ENCODE measurements at places on chromosomes 4 and X.

DNA sequence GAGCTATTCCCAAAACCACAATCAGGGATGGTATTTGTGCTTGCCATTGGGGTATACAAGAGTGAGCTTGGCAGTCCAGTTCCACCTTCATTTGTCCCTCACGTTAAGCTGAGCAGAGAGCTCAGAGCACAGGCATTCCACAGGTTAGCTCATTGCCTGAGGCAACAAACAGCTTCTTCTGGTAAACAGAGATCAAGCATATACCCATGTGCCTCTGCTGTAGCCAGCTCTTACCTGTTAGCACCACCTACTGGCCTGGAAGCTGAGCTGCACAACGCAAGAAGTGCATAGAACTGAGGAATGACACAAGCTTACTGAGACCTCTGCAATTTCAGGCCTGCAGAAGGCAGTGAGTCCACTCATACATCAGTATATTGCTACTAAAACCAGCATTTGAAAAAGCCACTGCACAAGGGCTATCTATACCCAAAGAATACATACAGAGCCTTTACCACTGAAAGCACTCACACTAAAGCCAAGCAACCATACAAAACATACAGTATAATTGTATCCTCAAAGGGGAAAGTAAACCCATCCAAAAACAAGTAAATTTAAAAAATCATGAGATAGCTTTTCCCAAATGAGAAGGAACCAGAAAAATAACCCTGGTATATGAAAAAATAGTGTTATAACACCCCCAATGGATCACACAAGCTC, 258.3 kb upstream of the GABRA2 start:
- no peak for DNase-seq

DNA sequence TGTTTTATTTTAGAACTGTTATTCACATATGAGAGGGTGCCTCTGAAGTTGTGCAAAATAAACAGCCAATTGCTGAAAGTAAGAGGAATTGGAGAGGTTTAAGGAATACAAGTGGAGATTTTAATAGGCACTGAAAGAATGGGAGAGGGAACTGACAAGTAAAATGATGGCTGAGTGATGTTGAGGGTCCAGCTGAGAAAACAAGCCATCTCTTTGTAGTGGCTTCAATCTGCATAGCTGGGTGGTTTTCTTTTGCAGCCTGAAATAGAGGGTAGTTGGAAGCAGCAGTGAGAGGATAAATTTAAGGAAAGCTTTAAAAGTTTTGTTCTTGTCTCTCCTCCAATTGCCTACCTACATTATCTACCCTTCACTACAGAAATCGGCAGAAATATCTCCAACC, 106.7 kb upstream of the DGKK start:
- no peak for DNase-seq

DNA sequence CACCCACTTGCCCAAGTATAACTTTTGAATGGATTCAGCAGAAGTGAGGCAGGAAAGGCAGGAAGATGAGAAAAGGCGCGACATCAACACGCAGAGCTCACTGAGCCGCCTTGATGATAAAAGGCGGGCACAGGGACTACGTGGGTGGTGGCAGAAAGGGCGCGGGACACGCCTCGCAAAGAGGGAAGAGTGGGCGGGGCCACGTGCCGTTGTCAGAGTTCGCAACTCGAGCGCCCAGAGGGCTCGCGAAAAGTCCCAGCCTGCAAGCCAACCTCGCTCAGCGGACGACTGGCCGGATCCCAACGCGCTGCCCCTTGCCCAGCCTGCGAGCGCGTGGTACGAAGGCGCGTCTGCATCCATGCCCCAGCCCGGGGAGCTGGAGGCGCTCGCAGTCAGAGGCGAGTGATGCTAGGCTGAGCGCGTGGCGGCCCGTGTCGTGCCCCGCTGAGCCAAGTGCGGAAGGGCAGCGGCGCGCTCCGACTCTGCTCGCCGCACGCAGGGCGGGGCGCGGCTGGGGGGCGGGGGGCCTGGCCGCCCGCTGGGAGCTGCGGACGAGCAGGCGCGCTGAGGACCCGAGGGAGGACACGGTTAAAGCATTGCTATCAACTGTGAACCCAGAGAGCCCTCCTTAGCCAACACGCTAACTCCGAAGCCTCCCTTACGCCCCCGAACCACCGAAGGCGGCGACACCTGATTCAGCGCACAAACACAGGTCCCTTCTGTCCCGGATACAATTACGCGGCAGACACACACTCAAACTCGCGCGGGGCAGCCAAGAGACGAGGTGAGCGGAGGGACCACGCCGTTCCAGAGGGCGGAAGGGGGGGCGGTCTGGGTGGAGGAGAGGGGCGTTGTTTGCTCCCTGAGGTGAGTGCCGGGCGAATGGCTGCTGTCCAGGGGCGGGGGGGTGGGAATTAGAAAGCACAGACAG, at the start of gene UGT8:
Gene UGT8, plus strand, starts transcription at position 617 of the 931 bp plus-strand sequence. CDS start 24,074 bp downstream, outside the sequence.
- no peak for DNase-seq

GRCh38 chr4:5924461-5925125, 31.7 kb upstream of the CRMP1 start:
- no peak for DNase-seq

DNA sequence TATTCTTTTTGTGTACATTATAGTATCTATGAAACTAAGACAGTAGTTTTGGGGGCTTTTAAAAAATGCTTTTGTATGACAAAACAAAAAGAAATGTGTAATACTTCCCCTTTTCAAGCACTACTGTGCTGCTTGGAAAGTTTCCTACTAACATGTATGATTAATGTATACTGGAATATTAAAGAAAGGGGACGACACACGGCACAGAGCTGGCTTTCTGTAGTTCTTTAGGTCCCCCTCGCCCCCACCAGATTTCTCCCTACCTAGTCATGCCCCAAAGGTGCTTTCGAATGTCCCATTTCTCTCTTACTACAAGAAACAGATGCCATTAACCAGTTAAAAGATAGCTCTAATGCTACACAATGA, 1.6 kb upstream of the AP1S2 start:
- no peak for DNase-seq

- DNase-seq: no peak
These were observed 494.2 kb upstream of the INTU start for GRCh38 chr4:127138586-127138985.

DNA sequence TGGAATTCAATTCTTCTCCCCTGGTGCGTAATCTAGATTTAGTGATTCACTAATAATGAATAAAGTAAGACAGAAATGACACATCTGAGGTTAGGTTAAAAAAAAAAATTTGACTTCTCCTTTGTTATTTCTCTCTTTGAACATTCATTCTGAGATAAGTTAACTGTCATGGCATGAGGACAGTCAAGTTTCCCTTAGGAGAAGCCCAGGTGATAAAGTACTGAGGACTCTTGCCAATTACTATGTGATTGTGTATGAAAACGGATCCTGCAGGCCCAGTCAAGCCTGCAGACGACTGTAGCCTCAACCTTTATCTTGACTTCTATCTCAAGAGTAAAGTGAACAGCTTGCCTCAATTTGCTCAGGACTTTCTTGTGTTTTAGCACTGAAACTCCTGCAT, 293.2 kb downstream of the PRR32 start:
- DNase-seq: no peak

GRCh38 chr4:6393066-6393465, 79.3 kb downstream of the PPP2R2C start:
- no peak for DNase-seq

- DNase-seq: no peak
These were observed 464.9 kb downstream of the GRXCR1 start for GRCh38 chr4:43357252-43357974.

DNA sequence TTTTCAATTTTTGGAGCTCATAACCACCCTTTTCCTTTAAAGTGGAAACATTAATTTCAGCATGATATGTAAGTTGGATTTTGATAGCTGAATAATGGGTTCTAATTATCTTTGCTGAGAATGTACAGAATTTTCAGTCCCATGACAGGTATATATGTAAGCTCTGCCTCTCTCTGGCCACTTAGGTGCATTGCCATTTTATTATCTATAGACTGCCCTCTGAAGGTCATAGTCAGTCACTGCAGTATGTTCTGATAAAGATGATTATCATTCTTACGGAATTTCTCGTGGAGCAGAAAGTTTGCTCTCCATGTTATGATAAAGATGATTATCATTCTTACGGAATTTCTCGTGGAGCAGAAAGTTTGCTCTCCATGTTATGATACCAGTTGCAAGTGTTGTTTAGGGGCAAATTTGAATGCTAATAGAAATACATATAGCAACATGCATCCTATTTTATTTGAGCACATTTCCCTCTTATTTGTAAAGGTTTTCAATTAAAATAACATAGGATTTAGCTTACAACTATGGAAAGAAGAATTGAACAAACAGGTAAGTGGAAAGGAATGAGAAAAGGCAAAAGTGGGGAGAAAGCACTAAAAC, 10.4 kb downstream of the AFP start:
- DNase-seq: no peak

GRCh38 chr4:16794816-16795445, 103.5 kb downstream of the LDB2 start:
- DNase-seq: no peak

GRCh38 chrX:155998761-155999510, 1.4 kb downstream of the IL9R start:
- DNase-seq: no peak

DNA sequence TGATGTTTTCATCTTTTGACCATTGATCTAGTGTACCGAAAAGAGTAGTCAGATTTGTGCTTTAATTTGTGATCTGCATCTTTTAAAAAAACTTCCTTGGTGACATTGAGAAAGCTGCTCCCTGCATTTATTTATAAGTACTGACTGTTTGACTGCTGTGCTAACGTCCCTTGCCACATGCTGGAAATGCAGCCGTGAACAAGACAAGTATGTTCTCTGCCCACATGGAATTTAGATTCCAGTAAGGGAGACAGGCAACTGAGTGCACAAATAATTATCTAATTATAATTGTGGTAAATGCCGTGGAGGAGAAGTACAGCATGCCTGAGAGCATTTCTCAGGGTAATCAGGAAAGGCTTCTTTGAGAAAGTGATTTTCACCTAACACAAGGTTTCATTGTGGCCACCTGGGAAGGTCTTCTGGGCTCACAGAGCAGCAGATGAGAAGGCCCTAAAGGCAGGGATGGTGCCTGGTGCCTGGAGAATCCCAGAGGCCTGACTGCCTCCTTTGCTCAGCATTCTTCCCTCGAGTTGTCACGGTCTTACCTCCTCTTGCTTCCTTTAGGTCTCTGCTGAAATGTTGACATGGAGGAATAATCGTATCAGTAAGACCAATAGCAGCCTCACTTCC, 55.8 kb downstream of the PTTG2 start:
- DNase-seq: no peak

GRCh38 chr4:29805245-29805644, 914.9 kb upstream of the PCDH7 start:
- DNase-seq: no peak

GRCh38 chr4:13102092-13102742, 381.9 kb downstream of the RAB28 start:
- DNase-seq: no peak

DNA sequence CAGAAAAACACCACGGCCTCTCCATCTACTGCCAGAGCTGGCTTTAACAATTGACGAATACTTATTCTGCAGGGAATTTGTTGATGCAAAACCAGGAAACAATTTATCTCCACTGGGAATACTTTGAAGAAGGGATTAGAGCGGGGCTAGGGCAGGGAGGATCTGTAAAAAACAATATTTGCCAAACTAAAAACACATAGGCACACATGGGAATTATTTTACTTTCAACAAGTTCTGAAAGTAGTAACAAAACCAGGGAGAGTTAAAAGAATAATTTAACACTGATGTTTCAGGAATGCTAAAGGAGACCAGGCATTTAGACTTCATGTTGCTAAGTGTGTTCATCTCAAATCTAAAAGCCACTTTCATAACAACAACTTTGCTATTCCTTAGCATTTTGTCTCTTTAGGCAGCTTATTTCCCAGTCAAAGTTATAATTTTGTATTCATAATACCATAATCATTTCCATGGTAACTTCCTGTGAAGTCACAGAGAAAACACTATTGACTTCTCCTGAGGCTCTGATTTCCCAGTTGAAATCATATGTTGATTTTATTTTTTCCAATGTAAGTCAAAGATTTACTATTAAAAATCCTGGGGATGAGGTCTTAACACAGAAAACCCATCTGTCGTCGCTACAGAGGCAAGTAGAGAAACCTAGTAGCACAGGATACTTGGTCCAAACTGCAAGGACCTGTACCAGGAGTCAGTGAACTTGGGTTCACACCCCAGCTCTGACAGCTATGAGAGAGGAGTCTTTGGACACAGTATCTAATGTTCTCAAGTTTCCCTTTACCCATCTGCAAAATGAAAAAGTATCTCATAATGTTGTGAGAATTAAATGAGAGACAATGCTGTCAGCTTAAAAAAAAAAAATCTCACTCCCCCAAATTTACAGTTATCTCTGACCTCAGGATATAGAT, 69.3 kb downstream of the SH3RF1 start:
- no peak for DNase-seq

DNA sequence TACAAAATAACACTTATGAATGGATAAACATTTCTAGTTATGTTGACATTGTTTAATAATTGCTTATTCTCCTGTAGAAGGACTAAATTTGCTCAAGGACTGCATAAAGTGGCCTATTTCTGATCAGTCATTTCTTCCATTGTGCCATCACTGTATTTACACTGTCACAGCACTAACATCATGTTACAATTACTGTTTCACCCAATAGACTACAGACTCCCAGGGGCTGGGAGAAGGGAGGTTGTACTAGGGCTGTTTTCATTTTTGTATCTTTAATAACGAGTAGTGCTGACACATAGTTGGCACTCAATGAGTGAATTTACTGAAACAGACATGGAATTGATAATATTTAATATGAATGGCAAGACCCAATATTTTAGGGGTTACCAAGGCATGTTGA, 139.5 kb downstream of the SLC10A7 start:
- DNase-seq: no peak

GRCh38 chr4:147833254-147833653, 101.4 kb downstream of the ARHGAP10 start:
- DNase-seq: no peak

GRCh38 chr4:152068866-152069265, 308.1 kb upstream of the GATB start:
- no peak for DNase-seq

DNA sequence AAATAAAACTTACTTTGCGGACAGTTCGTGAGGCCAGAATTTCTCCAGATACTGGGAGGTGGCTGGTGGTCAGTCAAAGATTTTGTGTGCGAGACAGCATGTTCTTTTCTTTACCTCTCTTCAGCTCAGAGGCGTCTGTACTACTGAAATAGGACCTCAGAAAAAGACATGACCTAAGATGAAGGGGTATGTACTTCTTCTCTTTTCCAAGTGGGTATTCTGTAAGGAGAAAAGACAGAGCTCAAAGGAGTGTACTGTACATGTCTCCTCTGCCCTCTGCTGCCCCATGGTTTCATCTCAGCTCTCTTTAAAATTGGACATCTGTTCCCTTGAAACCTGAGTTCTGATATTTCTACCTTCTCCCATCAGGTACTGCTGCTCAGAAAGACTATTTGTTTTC, 38.1 kb downstream of the SEPTIN11 start:
- DNase-seq: no peak

- DNase-seq: no peak
These were observed 57.3 kb downstream of the GSTCD start for GRCh38 chr4:105765690-105766407.

GRCh38 chrX:102560423-102561068, 38.8 kb upstream of the ARMCX5 start:
- no peak for DNase-seq

- DNase-seq: no peak
These were observed 93.0 kb downstream of the PHKA2 start for GRCh38 chrX:18890724-18891547.

GRCh38 chr4:176236946-176237345, 32.1 kb downstream of the ASB5 start:
- no peak for DNase-seq

GRCh38 chr4:48252313-48252712, 17.3 kb downstream of the TEC start:
- no peak for DNase-seq
